WTC11 (cell line): ENCODE measurements at places on chromosomes 5 and 9. TPM values are rescaled to one million over a fixed set of nuclear protein-coding genes. Genes with fewer than 3 reads are reported as not detected.

The IFNW1 gene
- not detected in 3 replicates for total RNA-seq

The FOXD4L5 gene
- total RNA-seq: 0.07 to 0.11 TPM in 2 of 3 replicates, not detected in the other

The CYFIP2 gene
- 95.3 to 102 TPM (median 101 TPM) in 3 replicates for total RNA-seq

The NIPAL4 gene
- 0.11 TPM in 1 of 3 replicates, not detected in the others for total RNA-seq

The DMRTA1 gene
- total RNA-seq: 2.4 to 2.8 TPM (median 2.6 TPM) in 3 replicates

The GRIA1 gene
- total RNA-seq: 0.76 to 0.81 TPM (median 0.76 TPM) in 3 replicates

The GMCL2 gene
- not detected in 3 replicates for total RNA-seq

The G3BP1 gene
- total RNA-seq: 396 to 413 TPM (median 400 TPM) in 3 replicates

The DBH gene
- 0.23 to 0.34 TPM (median 0.24 TPM) in 3 replicates for total RNA-seq

The LEAP2 gene
- 1.9 to 2.4 TPM (median 2.0 TPM) in 3 replicates for total RNA-seq

The RMRP gene
- 23,577 to 25,958 TPM (median 25,042 TPM) in 3 replicates for total RNA-seq

The URM1 gene
- 52.0 to 67.9 TPM (median 54.3 TPM) in 3 replicates for total RNA-seq

The MACROH2A1 gene
- 83.8 to 93.7 TPM (median 85.9 TPM) in 3 replicates for total RNA-seq

The IL33 gene
- 0.07 TPM in 1 of 3 replicates, not detected in the others for total RNA-seq

The C5orf63 gene
- total RNA-seq: 3.1 to 4.1 TPM (median 3.4 TPM) in 3 replicates

The ANKRD20A1 gene
- 0.27 to 0.37 TPM in 2 of 3 replicates, not detected in the other for total RNA-seq

The CER1 gene
- total RNA-seq: 2.4 to 4.1 TPM (median 3.7 TPM) in 3 replicates

The LHX6 gene
- total RNA-seq: 0.71 to 1.5 TPM (median 1.5 TPM) in 3 replicates

The BTNL3 gene
- total RNA-seq: not detected in 3 replicates

The HSPA9 gene
- total RNA-seq: 313 to 414 TPM (median 328 TPM) in 3 replicates

The EGFL7 gene
- 54.6 to 64.9 TPM (median 62.8 TPM) in 3 replicates for total RNA-seq

The UBE2B gene
- 34.6 to 39.7 TPM (median 39.2 TPM) in 3 replicates for total RNA-seq

The IL13 gene
- not detected in 3 replicates for total RNA-seq

The PCDHGB4 gene
- total RNA-seq: 7.8 to 9.1 TPM (median 8.8 TPM) in 3 replicates

The NRARP gene
- 46.7 to 52.4 TPM (median 51.5 TPM) in 3 replicates for total RNA-seq

The LCN9 gene
- 1.4 to 2.6 TPM (median 1.7 TPM) in 3 replicates for total RNA-seq

The TMEM245 gene
- 40.8 to 47.2 TPM (median 43.2 TPM) in 3 replicates for total RNA-seq

The GRXCR2 gene
- total RNA-seq: not detected in 3 replicates

The IFNA6 gene
- total RNA-seq: not detected in 3 replicates

The HSPB3 gene
- total RNA-seq: not detected in 3 replicates

The PTPRD gene
- total RNA-seq: 51.3 to 69.6 TPM (median 54.6 TPM) in 3 replicates

The CDC20B gene
- not detected in 3 replicates for total RNA-seq

The N4BP3 gene
- 40.3 to 46.2 TPM (median 41.6 TPM) in 3 replicates for total RNA-seq

The SHC3 gene
- 4.2 to 5.1 TPM (median 4.9 TPM) in 3 replicates for total RNA-seq

The SYNPO gene
- total RNA-seq: 2.1 to 2.7 TPM (median 2.6 TPM) in 3 replicates

The TMOD1 gene
- total RNA-seq: 1.0 to 1.6 TPM (median 1.4 TPM) in 3 replicates

The GABBR2 gene
- 0.92 to 2.2 TPM (median 1.5 TPM) in 3 replicates for total RNA-seq

The SLC4A9 gene
- total RNA-seq: 0.37 to 0.76 TPM (median 0.50 TPM) in 3 replicates

The SPATA31A3 gene
- total RNA-seq: not detected in 3 replicates

The HMHB1 gene
- total RNA-seq: not detected in 3 replicates

The DOK3 gene
- 9.0 to 9.9 TPM (median 9.0 TPM) in 3 replicates for total RNA-seq

The CYLC2 gene
- not detected in 3 replicates for total RNA-seq

The USP20 gene
- 23.7 to 29.3 TPM (median 24.0 TPM) in 3 replicates for total RNA-seq

The BARHL1 gene
- total RNA-seq: 0.15 to 0.16 TPM in 2 of 3 replicates, not detected in the other

The UNC5A gene
- total RNA-seq: 7.9 to 10.2 TPM (median 9.4 TPM) in 3 replicates

The SLC34A1 gene
- total RNA-seq: not detected in 3 replicates

The PLAC8L1 gene
- 0.30 to 0.77 TPM (median 0.55 TPM) in 3 replicates for total RNA-seq

The CARTPT gene
- total RNA-seq: not detected in 3 replicates

The OR13C5 gene
- total RNA-seq: not detected in 3 replicates

The PCDHA1 gene
- total RNA-seq: 2.2 to 2.7 TPM (median 2.4 TPM) in 3 replicates

The PCDHB16 gene
- 3.5 to 4.1 TPM (median 3.7 TPM) in 3 replicates for total RNA-seq

The WWC1 gene
- total RNA-seq: 29.1 to 48.4 TPM (median 31.6 TPM) in 3 replicates

The SPTLC1 gene
- total RNA-seq: 81.2 to 86.4 TPM (median 84.4 TPM) in 3 replicates
